ENCODE measurements at places on chromosomes 4 and X.

DNA sequence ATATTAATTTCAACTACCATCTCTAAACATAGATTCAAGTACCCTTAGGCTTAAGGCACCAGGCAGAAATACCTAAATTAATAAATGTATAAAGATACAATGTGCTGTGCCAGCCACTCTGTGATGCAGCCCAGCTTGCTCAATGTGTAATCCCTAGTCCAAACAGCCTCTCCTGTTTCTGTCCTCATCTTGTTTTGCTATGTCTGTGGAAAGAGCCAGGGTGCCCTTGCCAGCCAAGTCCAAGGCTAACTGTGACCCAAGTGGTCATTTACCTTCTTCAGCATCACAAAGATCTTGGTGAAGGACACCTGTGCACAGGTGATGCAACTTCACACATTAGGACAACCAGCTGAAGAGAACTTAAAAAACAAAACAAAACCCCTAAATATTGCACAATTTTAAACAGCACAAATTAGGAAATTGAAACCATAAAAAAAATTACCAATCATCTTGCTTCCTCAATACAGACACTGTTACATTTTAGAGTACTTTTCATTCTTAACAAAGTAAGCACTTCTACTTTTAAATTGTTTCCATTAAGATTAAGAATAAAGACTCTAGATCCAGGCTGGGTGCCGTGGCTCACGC, 89.6 kb downstream of the C4orf51 start:
- no peak for DNase-seq

DNA sequence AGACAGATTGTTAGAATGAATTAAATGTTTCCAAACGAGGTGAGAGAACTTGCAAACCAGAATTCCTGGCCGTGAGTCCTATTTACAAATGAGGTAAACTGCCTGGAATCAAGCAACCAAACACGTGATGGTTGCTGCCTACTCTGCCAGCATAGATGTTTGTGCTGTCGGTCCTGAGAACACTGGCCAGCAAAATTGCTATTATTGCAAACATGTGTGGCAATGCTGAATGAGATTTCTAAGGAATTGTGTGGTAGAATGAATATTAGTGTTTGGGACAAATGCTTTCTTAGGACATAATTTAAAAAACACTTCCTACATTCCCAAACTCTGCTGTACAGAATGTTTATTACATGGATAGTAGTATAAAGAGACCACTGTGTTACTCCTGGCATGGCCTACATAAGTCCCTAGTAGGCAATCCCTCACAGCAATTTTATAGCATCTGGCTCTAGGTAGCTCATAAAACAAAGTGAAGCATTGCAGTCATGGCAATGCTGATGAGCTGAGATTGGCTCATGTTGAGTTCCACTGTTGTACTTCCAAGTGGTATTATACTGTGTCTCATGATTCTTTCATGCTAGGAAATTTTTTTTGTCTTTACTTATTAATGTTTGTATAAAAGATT, 605.2 kb upstream of the EPHA5 start:
- no peak for DNase-seq

DNA sequence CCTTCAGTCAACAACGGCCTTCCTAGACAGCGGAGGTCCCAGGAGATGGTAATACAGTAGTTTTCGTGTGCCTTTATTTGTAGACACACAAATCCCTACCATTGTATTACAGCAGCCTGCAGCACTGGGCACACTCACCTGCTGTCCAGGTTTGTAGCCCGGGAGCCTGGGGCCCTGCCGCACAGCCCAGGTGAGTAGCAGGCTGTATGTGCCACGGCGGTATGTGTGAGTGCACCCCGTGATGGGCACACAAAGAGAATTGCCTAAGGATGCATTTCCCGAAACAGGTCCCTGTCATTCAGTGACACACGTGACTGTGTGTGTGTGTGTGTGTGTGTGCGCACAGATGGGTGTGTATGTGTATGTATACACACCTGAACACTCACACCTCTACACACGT, 8.1 kb upstream of the SLC25A6 start:
- peak; percentile 4 for DNase-seq

DNA sequence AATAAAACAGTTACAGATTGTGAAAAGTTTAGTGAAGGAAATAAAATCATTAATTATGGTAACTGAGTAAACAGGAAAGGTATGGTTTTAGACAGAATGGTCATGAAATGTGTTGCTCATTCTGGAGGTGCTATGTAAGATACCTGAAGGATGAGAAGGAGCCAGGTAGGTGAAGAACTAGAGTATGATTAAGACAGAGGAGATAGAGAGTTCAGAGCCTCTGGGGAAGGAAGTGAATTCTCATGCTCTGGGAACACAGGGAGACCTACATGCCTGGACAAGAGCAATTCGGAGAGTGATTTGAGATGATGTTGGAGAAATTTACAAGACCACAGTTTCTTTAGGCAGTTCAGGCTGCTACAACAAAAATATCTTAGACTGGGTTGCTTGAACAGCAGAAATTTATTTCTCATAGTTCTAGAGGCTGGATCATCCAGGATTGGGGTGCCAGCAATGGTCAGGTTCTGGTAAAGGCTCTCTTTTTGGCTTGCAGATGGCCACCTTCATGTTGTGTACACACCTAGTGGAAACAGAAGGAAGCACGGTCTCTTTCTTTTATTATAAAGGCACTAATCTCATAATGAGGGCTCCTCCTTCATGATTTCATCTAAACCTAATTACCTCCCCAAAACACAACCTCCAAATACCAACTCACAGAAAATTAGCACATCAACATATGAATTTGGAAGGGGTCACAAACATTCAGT, 1416.1 kb downstream of the PCDH7 start:
- no peak for DNase-seq

DNA sequence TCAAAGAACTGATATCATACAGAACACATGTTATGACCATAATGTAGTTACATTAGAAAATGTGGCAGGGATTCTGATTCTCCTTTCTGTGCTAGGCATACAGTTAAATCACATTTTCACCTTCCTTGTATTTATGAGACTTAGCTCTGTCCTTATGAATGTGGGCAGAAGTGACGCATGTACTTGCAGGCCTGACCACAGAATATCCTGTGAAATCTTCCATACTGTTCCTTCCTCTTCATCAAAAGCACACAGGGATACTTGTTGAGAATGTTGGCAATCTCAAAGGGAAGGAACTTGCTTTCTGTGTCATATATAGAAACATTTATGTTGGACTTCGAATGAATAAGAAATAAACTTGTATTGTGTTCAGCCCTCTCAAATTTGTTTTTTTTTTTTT, 17.2 kb upstream of the MYOZ2 start:
- no peak for DNase-seq

DNA sequence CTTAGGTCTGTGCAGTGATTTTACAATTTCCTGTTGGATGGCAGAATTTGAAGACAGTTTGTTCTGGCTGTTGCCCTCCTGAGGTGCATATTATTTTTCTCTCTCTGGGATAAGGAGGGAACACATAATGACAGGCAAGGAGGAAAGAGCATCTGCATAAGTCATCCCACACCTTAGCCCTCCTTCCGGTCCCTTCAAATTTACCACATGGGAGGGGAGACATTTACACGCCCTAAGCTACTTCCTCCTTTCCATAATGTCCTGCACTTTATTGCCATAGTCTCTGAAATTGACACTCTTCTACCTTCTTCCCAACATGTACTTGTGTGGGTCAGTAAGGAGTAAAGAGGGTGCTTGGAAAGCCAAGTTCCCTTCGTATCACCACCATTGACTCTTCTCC, 13.9 kb downstream of the SMPX start:
- no peak for DNase-seq

- DNase-seq, result no peak
Observed at GRCh38 chr4:145795521-145795920, 115.6 kb downstream of the C4orf51 start.

DNA sequence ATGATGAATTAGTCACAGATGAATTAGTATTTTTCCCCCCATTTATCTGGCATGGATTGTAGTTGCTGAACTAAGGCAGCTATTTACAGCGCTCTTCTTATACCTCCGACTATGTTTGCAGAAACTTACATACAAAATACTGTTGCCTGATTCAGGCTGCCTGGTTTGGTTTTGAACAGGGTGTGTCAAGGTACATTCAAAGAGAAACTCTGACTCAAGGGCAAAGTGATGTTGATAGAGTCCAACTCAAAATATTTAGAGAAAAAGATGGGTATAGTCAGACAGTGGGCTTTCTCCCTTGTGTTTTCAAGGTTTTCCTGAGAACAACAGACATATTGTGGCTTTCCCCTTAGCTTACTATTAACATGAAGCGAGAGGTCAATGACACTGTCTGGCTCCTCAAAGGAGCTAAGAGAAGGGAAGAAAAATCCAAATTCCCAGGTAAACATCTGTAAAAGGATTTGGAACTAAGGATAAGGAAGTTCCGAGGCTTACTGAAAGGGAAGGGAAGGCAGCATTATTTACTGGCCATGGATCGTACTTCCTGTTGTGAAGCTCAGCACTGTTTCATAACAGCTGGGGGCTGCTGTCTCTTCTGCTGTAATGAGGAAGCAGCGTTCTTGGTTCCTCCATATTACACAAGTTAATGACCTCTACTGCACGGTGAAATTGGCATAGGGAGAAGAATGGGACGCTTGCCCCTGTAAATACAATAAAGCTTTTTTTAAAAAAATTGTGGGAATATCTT, 30.9 kb downstream of the FAM9C start:
- DNase-seq, result no peak

DNA sequence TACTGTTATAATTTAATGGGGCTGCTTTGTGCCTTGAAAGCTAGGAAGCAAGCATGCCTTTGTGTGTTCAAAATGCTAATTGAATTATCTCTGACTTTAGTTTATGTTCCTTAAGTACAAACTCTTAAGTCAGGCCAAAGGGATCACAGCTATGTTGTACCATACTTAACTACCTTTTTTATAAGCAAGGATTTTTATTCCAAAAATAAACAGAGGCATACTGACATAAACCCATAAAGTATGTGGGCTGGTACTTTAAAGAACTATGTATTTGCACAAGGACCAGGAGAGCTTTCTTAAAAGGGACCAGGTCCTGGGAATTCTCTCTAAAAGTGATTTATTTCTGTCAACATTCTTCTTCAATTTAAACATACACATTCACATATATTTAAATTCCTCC, 57.8 kb upstream of the HCCS start:
- no peak for DNase-seq

DNA sequence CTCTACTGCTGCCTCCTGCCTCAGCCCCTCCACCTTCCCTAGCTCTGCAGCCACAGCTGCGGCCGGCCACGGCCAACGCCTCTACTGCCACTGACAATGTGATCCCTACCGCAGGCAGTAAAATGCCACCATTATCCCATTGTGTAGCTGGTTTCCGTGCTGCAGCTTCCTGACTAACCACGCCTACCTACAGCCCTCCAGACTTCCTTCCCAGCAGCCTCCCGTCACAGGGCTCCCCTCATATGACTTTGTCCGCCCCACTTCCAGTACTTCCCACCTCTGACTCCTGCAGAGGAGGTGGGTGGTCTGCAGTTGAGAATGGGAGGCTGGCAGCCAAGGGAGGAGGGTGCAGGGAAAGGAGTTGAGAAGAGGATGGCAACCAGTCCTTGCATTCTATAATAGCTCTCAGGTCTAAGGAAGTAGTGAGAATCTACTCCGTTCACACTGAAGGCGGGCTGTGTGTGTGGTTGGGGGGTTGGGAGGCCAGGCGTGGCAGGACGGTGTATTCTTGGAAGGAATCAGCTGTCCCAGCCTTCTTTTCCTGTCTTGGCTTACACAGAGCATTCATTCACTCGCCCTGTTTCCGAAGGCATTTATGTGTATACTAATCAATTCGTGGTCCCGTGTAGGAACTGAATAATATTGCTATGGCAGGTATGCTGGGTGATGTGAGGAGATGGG, 33.1 kb upstream of the USP51 start:
- no peak for DNase-seq

DNA sequence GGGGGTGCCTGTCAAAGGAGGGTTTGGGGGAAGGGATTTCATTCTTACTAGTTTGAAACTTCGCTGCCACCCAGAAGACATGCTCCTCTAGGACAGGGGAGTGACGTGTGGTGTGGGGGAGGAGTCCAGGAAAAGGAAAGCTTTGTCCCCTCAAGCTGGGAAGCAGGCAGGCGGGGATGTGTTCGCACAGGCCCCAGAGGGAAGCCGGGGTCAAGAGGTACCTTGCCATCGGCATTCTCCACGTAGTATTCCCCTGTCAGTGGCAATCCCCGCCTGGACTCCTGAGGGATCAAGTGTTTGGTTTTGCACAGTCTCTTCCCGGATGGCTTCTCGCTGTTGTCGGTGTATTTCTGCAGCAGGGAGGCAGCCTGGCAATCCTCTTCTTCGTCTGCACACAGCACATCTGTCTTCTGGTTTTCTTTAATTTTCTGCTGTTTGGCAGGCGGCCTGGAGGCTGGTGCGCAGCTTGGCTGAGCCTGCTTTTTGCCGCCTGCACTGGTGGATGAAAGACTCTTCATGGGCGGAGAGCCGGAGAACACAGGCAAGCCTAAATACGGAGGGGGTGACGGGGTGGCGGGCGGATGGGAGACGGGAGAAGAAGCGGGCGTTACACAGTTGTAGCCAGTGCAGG, 35.1 kb downstream of the BCOR start:
- no peak for DNase-seq

GRCh38 chr4:27844376-27844775, 983.7 kb downstream of the STIM2 start:
- DNase-seq, result no peak

GRCh38 chrX:42017971-42018370, 94.6 kb upstream of the CASK start:
- no peak for DNase-seq

GRCh38 chrX:104522386-104522785, 43.6 kb upstream of the IL1RAPL2 start:
- DNase-seq, result no peak

- no peak for DNase-seq
Observed at GRCh38 chr4:129146639-129147038, 50.7 kb downstream of the C4orf33 start.

DNA sequence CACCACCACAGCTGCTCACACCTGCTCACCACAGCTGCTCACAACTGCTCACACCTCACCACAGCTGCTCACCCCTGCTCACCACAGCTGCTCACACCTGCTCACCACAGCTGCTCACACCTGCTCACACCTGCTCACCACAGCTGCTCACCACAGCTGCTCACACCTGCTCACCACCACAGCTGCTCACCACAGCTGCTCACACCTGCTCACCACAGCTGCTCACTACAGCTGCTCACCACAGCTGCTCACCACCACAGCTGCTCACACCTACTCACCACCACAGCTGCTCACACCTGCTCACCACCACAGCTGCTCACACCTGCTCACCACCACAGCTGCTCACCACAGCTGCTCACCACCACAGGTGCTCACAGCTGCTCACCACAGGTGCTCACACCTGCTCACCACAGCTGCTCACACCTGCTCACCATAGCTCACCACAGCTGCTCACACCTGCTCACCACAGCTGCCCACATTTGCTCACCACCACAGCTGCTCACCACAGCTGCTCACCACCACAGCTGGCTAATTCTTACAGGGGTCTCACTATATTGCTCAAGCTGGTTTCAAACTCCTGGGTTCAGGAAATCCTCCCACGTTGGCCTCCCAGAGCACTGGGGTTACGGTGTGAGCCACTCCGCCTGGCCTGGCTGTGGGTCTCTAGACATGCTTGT, 30.4 kb upstream of the CPLX1 start:
- no peak for DNase-seq

GRCh38 chr4:113634081-113634969, 127.2 kb downstream of the CAMK2D start:
- DNase-seq, result no peak

All from activated CD8-positive, alpha-beta memory T cell treated with anti-CD3 and anti-CD28 coated beads, Interleukin-2, amount 50 U/mL, for 4 hours (primary cell).